Activated gamma-delta T cell treated with anti-CD3 and anti-CD28 coated beads, Interleukin-2, amount 50 U/mL, for 16 hours (primary cell): ENCODE measurements at places on chromosomes 2 and 18.

- no peak for DNase-seq
Measured at GRCh38 chr2:208451061-208451460, 44.5 kb downstream of the PTH2R start.

- no peak for DNase-seq
Measured at GRCh38 chr2:7014174-7014640, 97.0 kb downstream of the RNF144A start.

DNA sequence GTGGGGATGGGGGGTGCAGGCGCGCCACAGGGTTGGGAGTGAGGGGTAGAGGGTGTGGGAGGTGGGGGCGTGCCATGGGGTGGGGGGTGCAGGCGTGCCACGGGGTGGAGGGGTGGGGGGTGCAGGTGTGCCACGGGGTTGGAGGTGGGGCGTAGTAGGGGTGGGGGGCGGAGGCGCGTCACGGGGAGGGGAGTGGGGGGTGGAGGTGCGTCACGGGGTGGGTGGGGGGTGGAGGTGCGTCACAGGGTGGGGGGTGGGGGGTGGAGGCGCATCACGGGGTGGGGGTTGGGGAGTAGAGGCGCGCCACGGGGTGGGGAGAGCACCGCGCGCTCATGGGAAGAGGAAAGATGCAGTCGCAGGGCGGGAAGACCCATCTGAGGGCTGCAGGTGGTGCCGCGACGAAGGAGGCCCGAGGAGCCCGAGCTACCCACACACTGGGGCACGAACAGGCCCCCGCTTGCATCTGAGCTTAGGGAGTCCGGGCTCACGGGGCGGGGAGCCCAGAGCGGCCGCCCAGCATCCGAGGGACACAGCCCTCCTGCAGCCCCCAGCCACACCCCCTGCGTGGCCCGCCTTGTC, 37.5 kb downstream of the SNED1 start:
- DNase-seq: no peak

GRCh38 chr2:80050246-80050645, 254.3 kb downstream of the LRRTM1 start:
- DNase-seq: no peak
